HepG2 (cell line): ENCODE measurements at places on chromosomes 1 and 21.

DNA sequence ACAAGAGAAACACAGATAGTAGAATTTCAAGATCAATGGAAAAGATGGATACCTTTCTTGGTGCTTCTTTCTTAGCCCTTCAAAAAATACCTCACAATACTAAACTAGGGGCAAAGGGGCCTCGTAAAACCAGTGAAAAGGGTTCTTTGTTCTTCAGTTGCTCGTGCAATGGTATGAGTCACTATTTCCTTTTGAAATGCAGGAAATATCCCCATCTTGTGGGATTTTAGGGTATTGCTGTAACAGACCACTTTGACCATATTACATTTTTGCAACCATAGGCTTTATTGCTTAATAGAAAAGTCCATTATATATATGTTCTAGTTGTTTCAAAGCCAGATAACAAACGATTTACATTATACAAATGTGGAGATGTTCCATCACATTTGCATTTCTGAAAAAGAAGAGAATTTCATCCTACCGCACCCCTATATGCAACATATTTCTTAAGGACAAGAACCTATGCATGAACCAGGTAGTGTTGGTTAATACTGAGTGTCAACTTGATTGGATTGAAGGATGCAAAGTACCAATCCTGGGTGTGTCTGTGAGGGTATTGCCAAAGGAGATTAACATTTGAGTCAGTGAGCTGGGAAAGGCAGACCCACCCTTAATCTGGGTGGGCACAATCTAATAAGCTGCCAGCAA, 88.6 kb upstream of the PKN2 start:
- peak; percentile 65 for DNase-seq

GRCh38 chr21:14814991-14815390, 249.8 kb downstream of the NRIP1 start:
- DNase-seq, result no peak

DNA sequence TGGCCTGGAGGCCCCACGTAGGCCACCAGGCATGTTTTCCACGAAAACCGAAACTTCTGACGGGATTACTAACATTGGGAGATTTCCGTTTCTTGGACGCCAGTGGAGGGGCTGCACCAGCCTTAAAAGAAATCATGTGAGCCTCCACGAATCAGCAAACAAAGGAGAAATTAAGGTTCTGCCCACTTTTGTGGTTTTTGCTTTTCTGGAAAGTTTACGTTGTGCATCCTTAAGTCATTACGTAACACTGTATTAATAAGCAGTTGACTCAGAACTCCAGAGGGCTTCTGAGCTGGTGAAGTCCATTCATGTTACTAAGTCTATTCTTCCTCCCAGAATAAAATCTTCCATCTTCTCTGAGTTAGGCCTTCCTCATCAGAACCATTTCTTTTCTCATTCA, 168.5 kb downstream of the PSMG1 start:
- no peak for DNase-seq

DNA sequence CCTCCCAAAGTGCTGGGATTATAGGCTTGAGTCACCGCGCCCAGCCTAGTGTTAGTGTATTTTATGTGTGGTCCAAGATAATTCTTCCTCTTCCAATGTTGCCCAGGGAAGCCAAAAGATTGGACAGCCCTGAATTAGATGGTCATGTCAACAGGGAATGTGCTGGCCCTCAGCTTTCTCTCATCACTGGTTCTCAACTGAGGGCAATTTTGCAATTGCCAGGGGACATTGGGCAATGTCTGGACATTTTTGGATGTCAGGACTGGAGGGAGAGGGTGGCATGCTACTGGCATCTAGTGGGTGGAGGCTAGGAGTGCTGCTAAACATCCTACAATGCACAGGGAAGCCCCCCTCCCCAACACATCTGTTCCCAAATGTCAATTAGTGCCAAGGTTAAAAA, 95.0 kb downstream of the LAMC2 start:
- no peak for DNase-seq

GRCh38 chr21:45545691-45546531, 3.7 kb upstream of the SLC19A1 start:
- DNase-seq, result no peak
